Left lung (tissue), 14 donors: ENCODE measurements at places on chromosomes 11 and 22. TPM values are rescaled to one million over a fixed set of nuclear protein-coding genes. Genes with fewer than 3 reads are reported as not detected.

- no peak for DNase-seq
Measured at GRCh38 chr22:47260551-47260950, 498.1 kb downstream of the TBC1D22A start.

GRCh38 chr11:133621611-133622010, 89.3 kb upstream of the OPCML start:
- no peak for DNase-seq

GRCh38 chr11:83629775-83630174, 343.6 kb upstream of the CCDC90B start:
- DNase-seq, result no peak

Gene ARHGAP42
- total RNA-seq, result 18.3 TPM

GRCh38 chr22:21642584-21643448, 714 bp downstream of the SDF2L1 start:
- DNase-seq, result peak; percentile 87

Gene OR52I2
- not detected for total RNA-seq

DNA sequence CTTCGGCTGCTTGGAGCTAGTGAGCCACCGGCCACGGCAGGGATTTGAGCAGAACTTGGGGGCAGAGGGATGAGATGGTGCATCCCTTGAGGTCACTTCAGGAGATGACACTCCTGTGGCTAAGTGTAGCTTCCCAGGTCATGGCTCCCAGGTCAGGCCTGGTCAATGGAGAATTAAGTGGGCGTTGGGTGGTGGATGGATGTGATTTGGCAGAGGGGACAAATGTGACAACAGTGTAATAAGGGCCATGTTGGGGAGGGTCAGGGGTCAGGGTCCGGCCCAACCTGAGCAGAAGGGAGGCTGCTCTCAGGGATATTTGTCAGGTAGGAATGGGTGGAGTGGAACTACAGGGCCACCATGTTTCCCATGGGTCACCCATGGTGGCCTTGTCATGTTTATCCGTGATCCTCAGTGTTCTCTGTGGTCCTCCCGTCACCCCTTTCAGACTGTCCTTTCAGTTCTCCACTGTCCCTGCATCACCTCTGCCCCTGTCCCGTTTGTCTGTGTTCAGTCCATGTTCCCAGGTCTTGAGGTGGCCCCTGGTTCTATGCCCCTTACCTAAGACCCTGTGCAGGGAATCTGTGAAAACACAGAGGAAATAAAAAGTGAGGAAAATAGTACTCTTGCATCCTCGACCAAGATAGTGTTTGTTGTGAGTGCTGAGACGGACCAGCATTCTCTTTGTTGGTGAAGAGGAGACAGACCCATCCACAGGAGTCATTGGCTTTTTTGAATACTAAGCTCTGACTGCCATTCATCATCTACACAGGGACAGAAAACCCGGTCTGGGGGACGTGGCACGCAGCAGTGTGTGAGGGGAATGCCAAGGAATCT, 6.1 kb downstream of the SLC25A1 start:
- DNase-seq, result no peak

Gene MRGPRF
- total RNA-seq, result 22.6 TPM

DNA sequence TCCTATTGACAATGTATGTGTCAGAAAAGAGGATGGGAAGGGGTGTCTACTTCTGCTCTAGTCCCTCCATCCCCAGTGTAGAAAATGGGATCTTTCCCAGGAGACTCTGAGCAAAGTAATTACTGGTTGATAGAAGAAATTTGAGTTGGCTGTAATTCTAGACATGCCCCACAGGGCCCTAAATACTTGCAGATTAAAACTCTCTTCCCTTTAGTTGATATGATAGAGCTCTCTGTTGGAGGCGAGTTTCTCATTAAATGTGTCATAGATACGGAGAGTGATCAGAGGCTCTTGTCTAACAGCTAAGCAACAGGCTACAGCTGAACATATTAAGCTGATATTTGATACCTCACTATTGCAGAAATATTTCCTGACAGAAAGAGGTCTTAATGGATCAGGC, 32.9 kb downstream of the OR52E1 start:
- DNase-seq, result no peak

Gene CCDC134
- total RNA-seq, result 9.7 TPM

GRCh38 chr11:64900263-64900678, 16.7 kb downstream of the ATG2A start:
- DNase-seq, result no peak

- no peak for DNase-seq
Measured at GRCh38 chr22:36860017-36860416, 789 bp upstream of the NCF4 start.

DNA sequence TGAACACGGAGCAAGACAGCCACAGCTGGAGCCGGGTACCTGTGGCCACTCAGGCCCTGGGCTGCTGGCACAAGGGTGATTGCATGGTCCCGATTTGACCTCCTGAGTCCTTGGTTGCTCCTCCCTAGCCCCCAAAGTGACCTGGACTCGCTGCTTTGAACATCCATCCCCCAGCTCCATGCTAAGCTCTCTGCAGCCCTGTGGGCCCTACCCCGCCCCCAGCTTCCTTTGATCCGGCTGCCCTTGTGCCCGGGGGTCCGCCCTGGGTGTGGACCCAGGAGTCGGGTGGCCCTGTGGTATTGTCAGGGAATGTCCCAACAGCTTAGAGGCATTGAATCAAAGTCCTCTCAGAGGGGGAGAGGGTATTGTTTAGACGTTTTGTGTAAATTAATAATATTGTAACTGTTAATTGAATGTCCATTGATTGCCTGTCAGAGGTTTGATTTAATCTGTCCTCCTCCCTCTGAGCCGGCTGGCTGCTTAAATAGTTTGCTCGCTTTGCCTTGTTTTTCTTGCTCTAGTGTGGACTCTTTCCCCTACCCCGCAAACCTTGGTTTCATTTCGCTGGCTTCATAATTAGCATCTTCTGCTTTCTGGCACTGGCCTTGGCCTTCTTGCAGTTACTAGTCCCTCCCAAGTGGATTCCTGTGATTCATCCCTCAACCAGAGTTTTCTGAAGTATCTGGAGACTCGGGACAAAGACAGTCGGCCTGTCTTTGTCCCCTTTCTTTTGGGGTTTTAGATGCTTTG, 20.7 kb downstream of the GRIK4 start:
- peak; percentile 54 for DNase-seq

DNA sequence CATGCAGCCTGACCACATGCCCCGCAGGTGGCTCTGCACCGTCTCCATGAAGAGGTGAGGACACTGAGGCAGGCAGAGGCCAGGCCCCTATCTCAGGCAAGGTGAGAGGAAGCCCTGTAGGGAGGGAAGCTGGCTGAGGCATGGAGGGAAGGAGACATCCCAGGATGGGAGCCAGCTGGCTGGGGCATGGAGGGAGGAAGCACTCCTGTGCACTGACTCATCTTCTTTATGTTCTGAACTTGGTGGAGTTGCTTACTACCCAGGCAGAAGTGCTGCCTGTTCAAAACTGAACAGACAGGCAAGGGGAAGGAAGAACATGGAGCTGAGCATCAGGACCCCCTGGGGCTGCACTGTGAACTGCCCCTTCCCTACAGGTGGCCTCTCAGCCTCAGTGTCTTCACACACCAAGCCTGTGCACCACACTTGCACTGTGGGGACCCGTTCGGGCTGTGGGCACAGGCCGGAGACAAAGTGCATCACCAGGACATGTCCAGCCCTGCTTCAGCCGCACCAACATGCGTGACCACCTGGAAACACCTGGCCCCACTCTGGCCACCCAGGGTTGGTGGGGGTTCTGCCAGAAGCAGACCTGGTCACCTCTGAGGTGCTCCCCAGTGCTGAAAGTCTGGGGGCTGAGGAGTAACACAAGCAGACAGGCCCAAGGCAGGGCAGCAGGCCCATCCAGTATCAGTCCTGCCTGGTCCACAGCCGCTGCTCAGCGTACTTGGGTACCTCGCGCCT, 55.5 kb downstream of the DGCR2 start:
- no peak for DNase-seq

Gene ART5
- 0.24 TPM for total RNA-seq

Gene CDC42EP2
- 18.5 TPM for total RNA-seq

Gene TEX12
- not detected for total RNA-seq

DNA sequence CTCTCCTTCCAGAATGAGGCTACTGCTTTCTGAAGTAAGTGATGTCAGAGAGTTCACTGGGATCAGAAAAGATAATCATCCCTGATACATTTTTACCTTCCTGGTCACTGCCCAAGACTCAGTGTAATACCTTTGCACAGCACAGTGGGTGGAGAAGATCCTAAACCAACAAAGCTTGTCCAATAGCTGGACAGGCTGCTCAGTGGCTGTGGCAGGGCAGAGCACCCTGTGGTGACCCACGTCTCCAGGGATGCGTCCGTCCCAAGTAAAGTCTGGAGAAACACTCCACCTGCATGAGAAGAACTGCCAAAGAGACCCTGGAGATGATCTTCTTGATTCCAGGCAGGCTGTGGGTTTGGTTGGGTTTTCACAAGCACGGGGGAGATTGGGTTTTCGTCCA, 31.0 kb upstream of the TLCD5 start:
- DNase-seq, result no peak

GRCh38 chr22:22487869-22488597, 20.5 kb downstream of the ZNF280B start:
- DNase-seq, result no peak

GRCh38 chr22:24417901-24418641, 9.3 kb upstream of the ADORA2A start:
- peak; percentile 25 for DNase-seq

DNA sequence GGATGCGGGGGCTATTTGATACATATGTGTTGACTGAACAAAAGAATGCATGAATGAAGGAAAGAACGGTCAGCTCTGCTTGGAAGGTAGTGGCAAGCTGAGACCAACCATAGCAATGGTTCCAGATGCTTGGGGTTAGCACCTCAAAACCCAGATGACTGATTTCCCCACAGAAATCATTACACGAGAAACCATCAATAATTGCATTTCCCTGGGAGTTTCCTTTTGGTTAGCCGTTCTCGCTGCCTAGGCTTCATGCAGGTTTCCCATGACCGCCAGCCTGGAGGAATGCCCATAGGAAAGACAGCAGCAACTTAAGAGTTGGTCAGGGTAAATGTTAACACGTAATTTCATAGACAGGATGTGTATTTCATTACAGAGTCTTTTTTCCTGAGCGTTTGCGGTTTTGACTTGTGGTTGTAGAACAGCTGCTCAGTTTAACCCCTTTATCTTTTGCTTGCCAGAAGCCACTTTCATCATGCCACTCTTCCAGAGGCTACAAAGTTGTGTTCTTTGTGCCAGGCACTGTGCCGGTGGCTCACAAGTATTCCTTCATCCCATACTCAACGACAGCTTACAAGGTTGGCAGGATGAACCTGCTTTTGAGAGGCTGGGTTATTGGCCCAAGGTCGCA, 2.8 kb downstream of the IL17RA start:
- DNase-seq, result no peak

Gene GPHA2
- not detected for total RNA-seq

DNA sequence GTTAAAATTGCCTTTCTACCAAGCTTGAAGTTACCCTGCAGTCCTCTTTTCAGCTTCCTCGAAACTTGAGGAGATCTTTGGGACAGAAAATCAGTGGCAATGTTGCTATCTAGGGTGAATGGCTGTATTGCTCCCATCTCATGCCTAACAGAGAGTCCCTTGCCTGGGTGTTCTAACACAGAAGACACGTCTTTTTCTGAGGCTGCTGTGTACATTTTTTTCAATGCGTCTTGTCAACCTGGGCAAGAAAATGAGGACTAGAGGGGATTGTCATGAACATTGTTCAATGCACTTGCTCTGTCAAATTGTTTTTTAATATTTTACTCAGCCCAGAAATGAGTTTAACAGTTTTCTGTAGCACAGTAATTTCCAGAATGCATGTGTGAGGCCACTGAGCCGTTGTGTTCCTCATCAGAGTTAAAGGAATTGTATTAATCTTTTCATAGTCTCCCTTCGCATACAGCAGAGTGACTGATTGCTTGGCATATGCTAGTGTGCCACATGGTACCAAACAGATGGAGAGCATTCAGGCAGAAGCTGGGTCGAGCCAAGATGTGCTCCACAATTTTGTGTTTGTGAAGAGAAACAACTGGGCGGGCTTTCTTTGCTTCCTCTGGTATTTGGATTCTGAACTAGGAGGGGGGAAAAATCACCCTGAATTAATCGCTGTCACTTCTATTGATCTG, 86.0 kb downstream of the CASP12 start:
- no peak for DNase-seq

Gene TREH
- not detected for total RNA-seq

Gene CCDC87
- 0.44 TPM for total RNA-seq

Gene OR5M8
- not detected for total RNA-seq

Gene CFAP300
- 8.1 TPM for total RNA-seq

Gene C11orf97
- total RNA-seq, result not detected

Gene GAB2
- 43.8 TPM for total RNA-seq

- no peak for DNase-seq
Measured at GRCh38 chr11:73746701-73747100, 14.2 kb downstream of the RAB6A start.

DNA sequence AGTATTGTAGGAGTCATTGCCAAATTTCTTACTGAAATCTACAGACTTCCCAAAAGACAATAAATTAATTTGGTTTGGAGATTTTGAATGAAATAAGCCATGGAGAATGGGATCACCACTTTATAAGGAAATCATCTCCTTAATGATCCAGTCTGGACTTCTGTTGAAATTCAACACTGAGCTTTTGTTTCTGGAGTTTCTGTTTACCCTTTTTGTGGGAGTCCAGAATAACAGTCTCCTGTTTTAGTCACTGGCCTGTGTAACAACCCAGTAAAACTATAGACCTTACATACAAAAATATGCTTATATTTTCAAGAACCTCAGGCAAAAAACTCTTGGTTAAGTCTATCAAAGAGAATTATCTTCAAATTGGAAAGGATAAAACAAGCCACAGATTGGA, 321.7 kb upstream of the PLET1 start:
- DNase-seq, result no peak

DNA sequence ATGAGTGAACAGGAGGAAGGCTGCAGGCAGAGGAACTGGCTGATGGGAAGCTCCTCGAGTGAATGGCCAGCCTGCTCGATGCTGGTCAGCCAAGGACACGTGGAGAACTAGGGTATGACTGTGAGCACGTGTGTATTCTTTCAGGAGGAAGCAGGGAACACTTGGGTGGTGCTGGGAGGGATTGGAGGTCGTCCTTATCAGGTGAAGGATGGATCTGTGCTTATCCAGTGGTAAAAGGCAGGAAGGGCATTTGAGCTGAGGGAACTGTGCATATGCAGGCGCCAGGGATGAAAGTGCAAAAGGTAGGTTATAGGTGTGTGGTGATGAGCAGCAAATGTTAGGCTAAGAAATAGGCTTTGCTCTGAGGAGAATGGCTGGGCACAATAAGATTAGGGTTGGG, 9.7 kb upstream of the SLCO2B1 start:
- DNase-seq, result no peak

- DNase-seq, result no peak
Measured at GRCh38 chr11:85787809-85788760, 22.9 kb downstream of the SYTL2 start.

DNA sequence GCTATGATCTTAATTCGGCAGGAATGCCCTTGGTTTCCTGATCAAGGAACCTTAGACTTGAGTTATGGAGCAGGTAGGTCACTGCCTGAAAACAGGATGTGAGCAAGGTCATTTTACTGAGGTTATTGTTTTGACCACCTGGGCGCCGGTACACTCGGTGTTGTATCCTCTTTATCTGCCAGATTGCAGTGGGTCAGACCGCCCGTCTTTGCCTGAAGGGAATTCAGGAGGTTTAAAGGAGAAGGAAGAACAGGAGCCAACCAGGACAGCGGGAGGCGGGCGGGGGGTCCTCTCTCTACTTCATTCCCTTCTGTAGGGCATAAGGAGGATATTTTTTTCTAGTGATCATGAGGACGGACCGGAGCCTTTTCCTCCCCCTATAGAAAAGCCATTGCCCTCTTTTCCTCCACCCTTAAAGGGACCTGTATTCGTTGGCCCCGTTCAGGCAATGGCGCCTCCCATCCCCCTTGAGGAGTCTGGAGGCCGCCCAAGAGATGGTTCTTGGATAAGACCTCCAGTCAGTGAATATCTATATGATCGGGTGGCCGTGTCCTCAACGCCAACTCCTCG, 649 bp downstream of the MS4A15 start:
- no peak for DNase-seq

Gene PKNOX2
- 13.1 TPM for total RNA-seq

Gene CYP2D6
- 1.1 TPM for total RNA-seq
